Stimulated activated CD4-positive, alpha-beta T cell treated with anti-CD3 and anti-CD28 coated beads, Interleukin-12 subunit alpha, Interleukin-12 subunit beta, amount 100 ng/mL, for 24 hours (primary cell): ENCODE measurements at places on chromosomes 11 and 22.

DNA sequence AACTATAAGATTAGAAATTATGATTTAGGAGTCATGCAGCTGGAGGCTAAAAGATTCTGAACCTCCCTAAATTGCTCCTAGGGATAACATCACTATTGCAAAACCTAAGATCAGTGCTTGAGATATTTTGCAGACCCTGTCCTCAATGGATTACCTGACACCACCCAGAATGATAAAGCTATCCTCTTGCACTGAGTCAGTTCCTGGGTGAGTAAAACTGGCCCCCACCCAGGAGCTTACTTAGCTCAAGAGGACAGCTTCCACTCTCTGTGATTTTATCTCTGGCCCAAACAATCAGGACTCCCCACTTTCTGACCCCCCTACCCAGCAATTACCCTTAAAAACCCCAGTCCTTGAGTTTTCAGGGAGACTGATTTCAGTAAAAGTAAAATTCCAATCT, 2074.4 kb upstream of the RAG2 start:
- no peak for DNase-seq

GRCh38 chr22:17431179-17431578, 61.9 kb downstream of the CECR2 start:
- no peak for DNase-seq

- DNase-seq = no peak
Observed at GRCh38 chr11:62622476-62623089, 797 bp upstream of the B3GAT3 start.

- no peak for DNase-seq
Observed at GRCh38 chr11:71332046-71332445, 79.7 kb upstream of the SHANK2 start.

DNA sequence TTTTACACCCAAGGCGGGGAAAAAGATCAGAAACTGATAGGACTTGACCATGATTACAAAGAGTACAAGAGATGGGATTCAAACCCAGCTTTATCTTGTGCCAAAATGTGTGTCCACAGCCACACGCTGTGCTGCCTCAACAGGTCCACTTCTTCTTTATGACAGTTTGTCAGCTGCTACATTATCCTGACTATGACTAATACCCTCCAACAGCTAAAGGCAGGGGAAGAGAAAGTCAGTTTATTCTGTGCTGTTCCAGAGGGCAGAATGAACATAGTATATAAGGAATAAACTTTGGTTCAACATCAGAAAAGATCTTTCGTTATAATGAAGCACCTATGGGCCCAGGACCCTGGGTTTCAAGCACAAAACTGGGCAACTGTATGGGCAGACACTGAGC, 668.2 kb upstream of the TENM4 start:
- DNase-seq = no peak

DNA sequence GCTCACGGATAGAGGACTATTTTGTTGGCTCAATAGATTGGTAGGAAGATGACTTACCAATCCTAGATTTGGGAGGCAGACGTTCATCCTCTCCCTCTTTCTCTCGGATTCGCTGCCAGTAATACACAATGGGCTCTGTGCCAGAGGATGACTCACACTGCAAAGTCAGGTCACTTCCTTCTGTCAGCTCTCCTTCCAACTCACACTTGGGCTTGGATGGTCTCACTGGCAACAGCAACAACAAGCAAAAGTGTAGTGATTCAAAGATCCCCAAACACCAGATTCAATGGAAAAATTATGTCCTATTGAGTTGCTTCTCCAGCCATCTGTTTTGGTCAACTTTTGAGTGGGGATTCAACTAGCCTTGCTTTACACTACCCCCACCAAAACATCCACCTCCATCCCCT, 21.7 kb upstream of the HSPA8 start:
- DNase-seq = no peak

GRCh38 chr11:107847184-107847583, 11.4 kb downstream of the SLC35F2 start:
- DNase-seq = no peak

DNA sequence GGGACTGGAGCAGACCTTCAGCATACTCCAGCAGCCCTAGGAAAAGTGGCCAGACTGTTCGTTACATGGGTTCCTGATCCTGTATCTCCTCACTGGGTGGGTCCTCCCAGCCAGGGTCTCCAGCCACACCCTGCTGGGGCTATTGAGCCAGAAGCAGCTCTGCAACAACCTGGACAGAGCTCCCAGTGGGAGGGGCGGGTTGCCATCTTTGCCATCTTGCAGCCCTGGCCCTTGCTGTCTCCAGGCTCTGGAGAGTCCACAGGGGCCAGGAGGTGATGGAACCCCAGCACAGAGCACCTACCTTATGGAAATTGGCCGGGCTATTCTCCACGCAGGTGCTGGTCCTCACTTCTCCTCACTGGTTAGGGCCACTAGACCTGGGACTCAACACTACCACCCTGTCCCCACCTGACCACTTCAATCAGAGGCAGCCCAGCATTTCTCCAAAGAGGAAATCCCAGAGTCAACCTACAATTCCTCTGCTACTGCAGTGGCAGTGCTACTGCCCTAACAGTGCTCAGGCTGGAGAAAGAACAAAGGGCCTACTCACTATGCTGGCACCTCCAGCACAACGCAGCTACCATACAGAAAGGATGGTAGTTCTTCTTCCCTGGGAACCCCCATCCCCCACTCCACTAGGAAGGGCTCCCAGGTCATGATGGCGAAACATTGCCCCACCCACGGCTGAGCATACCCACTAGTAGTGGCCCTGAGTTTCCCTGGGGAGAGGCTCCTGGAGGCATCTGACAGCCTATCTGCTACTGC, 290.2 kb upstream of the NCAM1 start:
- no peak for DNase-seq

GRCh38 chr11:32594272-32594671, 10.6 kb downstream of the EIF3M start:
- no peak for DNase-seq

- DNase-seq = no peak
Observed at GRCh38 chr11:12687216-12687623, 13.0 kb downstream of the TEAD1 start.

GRCh38 chr11:100808904-100809491, 121.9 kb downstream of the ARHGAP42 start:
- no peak for DNase-seq

DNA sequence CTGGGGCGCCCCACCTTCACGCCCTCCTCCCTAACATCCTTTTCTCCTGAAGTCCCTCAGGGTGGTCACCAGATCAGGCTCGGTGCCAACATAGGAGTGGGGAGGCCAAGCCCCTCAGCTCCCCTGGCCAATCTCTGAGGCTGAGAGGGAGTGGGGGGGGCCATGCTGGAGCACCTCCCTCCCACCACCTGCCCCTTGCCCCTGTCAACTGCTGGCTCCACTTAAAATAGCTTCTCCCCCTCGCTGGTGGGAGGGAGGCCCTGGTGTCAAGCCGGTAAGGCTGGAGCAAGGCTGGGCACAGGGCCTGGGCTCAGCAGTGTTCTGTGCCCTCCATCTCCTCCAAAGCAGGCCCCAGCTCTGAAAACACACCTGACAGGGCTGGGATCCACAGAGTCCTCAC, 4.9 kb downstream of the PLXNB2 start:
- DNase-seq = no peak

GRCh38 chr11:77065878-77066228, 918 bp upstream of the CAPN5 start:
- DNase-seq = no peak

DNA sequence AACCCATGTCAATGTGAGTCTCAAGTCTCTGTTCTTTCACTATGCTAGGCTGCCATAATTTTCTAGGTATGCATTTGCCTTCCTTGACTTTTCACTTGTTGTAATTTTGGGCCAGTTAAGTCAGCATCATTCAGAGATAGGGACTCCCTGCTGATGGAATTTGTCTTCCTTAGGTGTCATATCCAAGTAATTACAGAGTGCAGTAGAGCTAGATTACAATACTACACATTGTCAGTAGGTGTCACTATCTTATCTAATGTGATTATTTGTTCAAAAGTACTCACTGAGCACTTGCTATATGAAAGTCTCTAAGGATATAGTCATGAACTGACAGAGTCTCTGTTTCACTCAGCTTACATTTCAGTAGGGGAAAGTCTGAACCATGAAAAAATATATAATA, 25.0 kb upstream of the SYN3 start:
- DNase-seq = no peak

DNA sequence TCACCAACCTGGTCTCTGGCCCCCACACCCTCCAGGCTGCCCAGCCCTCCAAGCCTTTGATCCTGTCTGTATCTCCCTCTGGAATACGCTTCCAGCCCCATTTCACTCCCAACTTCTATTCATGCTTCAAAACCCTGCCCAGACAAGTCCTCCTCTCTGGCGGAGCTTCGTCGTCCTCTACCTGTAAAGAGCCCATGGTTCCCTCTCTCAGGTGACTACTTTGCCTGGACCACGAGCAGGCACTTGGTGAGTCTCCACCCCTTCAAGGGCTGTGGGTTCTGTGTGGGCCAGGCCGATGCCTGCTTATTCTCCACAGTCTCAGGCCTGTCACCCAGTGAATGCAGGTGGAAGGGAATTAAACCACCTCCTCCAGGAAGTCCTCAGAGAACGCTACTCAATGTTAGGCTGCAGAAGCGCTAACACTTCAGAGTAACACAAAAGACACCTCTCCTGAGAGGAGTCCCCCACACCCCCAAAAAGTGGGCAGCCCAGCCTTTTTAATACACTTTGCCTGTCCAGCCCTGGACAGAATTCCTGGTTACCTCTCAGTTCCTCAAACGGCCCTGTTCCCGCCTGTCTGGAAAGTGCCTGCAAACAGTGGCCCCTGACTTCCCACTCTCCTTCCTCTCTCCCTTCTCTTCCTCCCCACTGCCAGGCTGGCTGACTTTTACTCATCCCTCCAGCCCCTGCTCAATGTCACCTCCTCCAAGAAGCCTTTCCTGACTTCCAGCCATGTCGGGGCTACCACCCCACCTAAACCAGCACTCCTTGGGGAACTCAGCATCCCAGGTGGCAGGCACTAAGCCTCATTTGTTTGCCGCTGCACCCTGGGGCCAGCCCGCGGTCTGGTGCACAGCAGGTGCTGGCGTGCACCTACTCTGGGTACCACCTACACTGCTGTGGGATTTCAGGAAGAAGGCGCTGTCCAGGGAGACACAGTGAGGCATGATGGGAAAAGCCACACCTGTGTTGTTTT, 9.0 kb downstream of the RAC2 start:
- no peak for DNase-seq

DNA sequence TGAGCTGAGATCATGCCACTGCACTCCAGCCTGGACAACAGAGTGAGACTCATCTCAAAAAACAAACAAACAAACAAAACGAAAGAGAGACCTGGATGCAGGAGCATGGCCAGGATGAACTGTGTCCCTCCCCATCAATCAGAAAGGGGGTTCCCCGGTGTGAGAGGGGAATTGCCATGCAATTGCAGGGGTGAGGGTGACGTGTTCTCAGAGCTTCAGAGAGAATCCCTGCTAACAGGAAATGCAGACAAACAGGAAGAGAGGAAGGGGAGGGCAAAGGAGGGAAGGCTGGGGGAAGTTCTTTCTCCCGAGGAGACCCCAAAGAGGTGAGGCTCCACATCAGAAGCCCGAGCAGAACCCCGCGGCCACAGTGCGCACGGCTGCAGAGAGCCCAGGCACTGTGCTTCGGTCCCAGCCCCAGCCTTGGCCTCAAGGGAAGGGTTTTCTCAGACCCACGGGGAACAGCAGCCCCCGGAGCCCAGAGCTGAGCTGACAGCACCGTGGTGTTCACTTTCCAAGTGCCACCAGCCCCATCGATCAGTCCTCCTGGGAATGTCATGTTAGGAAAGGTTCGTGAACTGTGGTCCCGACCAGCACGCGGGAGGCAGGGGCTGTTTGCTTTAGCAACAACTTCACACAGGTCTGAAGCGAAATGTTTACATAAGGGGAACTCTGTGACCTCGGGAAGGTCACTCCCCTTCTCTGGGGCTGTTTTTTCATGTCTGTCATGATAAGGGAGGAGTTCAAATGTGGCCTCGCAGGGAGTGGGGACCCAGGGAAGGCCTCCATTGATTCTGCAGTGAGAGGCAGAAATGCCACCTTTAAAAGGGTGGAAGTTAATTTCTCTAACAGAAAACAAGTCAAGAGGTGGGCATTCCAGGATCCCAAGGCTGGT, 108.0 kb upstream of the ANO1 start:
- DNase-seq = no peak

- no peak for DNase-seq
Observed at GRCh38 chr11:131906963-131907362, 536.5 kb downstream of the NTM start.

GRCh38 chr11:28259177-28259843, 151.1 kb downstream of the METTL15 start:
- DNase-seq = no peak

DNA sequence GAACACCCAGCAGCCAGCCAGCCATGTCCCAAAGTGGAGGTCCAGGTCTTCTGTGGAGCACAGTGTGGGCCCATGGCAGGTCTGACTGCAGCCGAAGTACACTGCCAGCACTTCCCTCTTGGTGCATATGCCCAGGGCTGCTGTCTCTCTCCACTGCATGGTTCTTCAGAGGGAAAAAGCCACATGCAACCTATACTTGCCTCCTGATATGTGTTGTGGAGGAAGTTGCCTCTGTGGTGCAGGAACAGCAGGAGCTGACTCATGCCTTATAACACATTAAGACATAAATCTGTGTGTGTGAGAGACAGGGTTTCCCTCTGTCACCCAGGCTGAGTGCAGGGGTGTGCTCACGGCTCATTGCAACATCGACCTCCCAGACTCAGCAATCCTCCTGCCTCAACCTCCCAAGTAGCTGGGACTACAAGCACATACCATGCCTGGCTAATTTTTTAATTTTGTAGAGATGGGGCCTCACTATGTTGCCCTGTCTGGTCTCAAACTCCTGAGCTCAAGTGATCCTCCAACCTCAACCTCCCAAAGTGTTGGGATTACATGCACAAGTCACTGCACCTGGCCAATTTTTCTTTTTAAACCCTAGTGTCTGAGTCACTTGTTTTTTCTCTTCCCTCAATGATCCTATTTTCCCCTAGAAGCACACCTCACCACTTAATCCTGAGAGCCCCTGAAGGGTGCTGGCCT, 98.8 kb downstream of the MPPED2 start:
- no peak for DNase-seq

DNA sequence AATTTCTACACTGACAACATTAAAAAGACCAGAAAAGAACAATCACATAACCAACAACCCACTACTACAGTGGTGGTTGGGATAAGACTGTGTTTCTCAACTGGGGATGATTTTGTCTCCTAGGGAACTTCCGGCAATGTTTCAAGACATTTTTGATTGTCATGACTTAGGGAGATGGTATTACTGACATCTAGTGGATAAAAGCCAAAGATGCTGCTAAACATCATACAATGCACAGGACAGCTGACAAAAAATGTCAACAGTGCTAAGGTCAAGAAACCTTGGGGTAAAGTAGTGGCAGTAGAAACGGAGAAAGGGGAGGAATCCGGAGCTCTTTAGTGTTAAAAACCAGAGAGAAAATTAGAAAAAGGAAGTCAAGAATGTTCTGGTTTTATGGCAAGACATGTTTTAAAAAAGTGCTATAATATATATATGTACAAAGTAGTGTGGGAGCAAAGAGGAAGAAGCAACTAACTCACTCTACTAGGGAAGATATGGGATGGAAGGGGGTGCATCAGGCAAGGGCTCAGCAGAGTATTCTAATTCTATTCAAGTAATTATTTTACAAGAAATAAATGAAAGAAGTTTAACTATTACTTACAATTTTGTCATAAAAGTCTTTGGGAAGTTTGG, 37.2 kb downstream of the CKAP5 start:
- no peak for DNase-seq
